ENCODE measurements at places on chromosomes 7 and 10. TPM values are rescaled to one million over a fixed set of nuclear protein-coding genes. Genes with fewer than 3 reads are reported as not detected.

TBC1D12 gene
- 4.8 TPM for polyA plus RNA-seq

BEND7 gene
- polyA plus RNA-seq: 4.6 TPM

MRC1 gene
- 1.9 TPM for polyA plus RNA-seq

LRRC4 gene
- polyA plus RNA-seq: 1.1 TPM

DNA sequence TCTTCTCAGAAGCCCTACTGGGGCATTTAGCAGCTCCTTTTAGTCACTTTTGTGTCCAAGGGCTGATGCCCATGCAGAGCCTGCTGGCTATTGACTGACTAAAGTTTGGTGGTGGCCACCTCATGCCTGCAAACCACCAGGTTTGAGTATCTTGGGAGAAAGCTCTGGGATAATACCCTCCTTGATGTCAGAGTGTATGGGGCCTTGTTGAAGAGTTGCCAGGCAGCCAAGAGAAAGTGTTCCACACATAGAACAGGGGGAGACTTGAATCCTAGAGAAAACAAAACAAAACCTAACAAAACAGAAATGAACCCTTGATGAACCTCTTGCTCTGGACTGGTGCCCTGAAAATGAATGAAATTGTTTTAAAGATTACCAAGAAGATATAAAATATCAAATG, 1024.6 kb downstream of the SORCS1 start:
- DNase-seq: no peak

DNA sequence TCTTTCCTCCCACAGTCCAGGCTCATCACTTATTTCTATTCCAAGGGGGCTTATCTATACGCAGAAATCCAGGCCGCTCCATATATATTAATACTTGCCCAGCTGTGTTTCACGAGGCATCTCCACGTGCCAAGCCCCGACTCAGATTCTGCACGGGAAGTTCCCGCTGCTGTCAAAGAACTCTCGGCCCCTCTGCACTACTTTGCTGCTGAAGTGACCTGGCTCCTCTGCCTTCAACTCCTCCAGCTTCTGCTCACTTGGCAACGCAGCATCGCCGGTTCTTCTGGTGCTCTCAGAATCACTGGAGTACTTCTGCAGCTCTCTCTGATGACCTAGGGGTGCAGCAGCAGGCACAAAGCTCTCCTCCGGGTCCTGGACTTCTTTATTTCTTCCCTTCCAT, 9.7 kb upstream of the CHST12 start:
- DNase-seq: no peak

DNA sequence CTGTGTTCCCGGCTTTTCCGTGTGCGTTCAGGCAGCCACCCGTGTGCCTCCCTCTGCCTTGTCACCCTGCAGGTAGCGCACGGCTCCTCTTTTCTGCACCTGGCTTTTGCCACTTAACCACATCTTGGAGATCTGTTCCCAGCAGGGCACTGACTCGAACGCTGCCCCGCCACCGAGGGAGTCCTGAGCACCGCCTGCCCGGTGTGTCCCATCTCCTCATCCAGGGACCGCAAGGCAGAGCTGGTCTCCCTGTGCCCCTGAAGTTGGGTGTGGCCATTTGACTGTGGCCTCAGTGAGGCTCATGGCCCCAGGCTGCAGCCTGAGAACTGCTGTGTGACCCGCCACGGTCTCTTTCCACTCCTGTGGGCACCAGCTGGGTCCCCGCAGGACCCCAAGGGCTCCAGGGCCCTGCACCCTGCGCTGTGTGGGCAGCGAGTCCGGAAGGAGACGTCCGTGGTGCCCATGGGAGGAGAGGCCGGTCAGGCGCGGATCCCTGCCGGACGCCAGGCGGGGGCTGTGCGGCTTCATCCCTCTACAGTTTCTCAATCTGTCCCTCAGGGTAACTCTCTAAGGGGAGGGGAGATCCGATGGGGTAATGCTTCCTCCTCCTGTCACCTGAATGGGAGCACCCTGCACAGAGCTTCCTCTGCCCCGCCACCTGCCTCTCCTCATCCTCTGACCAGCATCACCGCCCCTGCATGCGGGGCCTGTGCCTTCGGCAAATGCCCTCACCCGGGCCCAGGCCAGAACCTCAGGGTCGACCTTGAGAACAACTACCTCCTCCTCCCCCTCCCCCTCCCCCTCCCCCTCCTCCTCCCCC, 1.8 kb upstream of the INTS1 start:
- peak; percentile 37 for DNase-seq

GRCh38 chr10:79078367-79079053, 9.7 kb downstream of the ZMIZ1 start:
- no peak for DNase-seq

- DNase-seq: no peak
Measured at GRCh38 chr10:86504510-86504909, 17.1 kb downstream of the WAPL start.

DNA sequence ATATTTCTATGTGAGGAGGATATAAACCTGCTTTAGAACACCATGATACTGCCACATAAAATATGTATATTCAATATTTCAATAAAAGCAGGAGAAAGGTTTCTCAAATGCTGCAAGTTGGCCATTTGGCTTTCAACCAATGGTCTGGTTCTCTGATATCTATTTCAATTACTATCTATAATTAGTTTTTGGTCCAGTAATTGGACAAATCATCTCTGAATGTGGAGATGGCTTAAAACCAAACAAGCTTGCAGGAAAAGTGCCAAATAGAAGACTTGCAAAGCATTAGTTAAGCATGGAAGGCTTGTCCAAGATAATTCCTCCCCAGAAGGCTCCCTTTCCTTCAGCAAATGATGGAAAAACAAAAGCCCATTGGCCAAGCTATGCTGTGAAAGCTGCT, 140.1 kb downstream of the CPEB3 start:
- peak; percentile 20 for DNase-seq

DNA sequence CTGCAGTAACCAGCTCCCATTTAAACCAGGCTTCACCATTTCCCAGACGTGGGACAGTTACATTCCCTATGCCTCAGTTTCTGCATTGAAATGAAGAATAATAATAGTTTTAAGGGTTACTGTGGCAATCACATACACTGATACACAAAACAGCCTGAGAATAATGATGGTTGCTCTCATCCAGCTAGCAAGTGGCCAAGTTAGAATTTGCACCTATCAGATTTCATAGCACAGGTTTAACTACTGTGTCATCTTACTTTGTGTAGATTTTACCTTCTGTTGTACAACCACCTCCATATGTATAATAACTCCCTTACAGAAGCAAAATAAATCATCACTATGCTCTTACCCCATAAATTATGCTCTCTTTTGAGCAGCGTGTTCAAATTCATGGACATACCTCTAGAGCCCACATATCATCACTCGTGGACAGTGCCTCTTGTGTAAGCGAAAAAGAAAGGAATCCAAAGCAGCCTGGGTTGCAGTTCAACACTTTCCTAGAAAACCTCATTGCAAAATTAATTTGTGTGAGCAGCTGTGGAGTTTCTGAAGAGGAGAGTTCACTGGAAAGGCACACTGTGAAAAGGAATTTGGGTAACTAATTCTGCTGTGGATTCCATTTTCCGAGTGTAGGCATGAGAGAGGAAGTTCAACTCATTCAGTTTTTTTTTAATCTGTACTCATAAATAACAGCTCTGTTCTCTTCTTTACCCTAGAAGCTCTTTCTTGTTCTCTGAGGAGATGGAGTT, 492.5 kb downstream of the ARL4A start:
- DNase-seq: peak; percentile 34
